Stromal cell of bone marrow (primary cell): ENCODE measurements at places on chromosomes 4 and X.
A peak's percentile ranks its signal among the peaks of the same experiment; 100 is the strongest.

DNA sequence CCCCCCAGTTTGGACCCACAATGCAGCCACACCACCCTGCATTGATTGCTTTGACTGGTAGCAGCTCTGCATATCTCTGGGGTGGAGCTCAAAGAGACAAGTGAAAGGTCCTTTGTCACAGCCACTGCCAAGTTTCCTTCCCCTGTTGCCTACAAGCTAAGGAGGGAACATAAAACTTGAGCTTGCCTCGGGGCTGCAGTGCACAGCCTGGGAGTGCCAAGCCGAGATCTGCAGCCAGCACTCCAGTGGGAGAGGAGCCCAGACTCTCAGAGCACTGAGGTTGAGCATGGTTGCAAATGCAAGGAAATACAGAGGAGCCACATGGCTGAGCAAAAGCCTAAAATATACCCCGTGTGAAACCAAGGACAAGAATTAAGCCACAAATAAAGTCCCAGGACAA, 142.2 kb downstream of the DKK2 start:
- DNase-seq = no peak

- DNase-seq = no peak
Observed at GRCh38 chrX:19358521-19358920, 14.8 kb downstream of the PDHA1 start.

- DNase-seq = no peak
Observed at GRCh38 chrX:78747971-78748370, 451 bp downstream of the LPAR4 start.

DNA sequence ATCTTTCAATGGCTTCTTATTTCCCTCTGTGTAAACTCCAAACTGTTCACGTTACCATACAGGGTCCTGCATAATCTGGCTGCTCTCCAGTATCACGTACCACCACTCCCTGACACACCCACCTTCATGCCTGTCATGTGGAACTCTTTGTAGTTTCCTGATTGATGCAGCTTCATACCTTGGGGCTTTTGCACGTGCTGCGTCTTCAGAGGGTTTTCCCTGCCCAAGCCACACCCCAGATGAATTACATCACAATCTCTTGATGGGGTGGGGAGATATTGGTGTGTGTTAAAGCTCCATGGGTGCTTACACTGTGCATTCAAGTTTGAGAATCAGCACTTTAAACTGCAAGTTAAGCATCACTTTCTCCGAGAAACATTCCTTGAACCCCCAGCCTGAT, 101.9 kb downstream of the CT47B1 start:
- DNase-seq = no peak

- no peak for DNase-seq
Observed at GRCh38 chrX:155857561-155857960, 23.6 kb upstream of the VAMP7 start.

GRCh38 chrX:77785486-77786364, at the start of gene ATRX:
Gene ATRX (minus strand): TSS chrX:77786216. CDS start chrX:77786001, 215 bp downstream.
- DNase-seq = peak; percentile 59

DNA sequence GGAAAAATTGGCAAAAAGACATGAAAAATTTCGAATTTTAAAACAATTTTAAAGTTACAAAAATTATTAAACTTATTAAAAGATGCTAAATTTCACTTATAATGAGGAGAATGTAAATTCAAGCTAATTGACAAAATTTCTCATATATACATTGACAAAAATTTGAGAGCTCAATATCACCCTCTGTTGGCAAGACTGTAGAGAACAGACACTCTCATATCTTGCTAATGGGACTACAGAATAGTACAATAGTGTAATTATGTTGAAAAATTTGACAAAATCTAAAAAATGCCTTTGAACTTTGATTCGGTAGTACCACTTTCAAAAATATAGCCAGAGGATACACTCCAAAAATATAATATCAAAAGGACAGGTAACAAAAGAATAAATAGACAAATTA, 29.8 kb downstream of the DCAF8L2 start:
- DNase-seq = peak; percentile 1

GRCh38 chr4:25970691-25971432, 56.8 kb downstream of the SMIM20 start:
- DNase-seq = no peak

- peak; percentile 2 for DNase-seq
Observed at GRCh38 chr4:130043732-130044160, 947.8 kb downstream of the C4orf33 start.

DNA sequence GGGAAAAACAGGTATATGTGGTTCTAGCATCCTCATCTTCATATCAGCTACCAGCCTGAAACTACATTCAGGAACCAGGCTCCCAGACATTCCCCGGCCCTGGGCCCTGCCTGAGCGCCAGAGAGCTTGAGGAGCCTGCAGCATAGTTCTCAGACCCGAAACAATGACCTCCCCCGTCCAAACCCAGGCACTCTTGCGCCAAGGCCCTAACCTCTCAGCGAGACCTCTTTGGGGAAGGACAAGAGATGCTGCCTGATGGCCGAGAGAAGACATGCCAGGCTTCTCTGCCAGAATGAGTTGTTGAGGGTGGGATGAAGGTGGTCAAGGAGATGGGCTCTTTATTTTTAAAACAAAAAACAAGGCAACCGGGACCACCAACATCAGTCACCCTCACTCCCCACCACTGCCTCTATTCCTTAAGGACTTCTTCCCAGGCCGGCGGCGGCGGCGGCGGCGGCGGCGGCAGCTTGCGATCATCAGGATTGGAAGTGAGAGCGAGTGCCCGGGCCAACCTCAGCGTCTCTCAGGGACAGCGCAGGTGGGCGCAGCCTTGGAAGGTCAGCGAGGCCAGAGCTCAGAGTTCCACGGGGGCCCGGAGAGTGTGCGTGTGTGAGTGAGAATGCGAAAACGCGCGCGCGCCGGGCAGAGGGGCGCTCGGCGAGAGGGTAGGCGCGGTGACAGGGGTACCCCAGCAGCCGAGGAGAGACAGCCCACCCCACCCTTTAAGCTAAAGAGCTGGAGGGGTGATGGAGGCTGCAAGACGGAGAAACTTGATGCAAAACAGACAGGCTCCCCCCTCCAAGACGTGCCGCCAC, 601 bp downstream of the INPP4B start:
- DNase-seq = no peak

GRCh38 chr4:173014113-173014558, 154.5 kb upstream of the GALNT7 start:
- peak; percentile 72 for DNase-seq

- DNase-seq = no peak
Observed at GRCh38 chr4:170940043-170940724, 850.4 kb upstream of the AADAT start.
